ENCODE measurements at places on chromosomes 2 and 18. TPM values are rescaled to one million over a fixed set of nuclear protein-coding genes. Genes with fewer than 3 reads are reported as not detected.

PLCL1 gene
- 86.2 TPM for total RNA-seq

AQP12A gene
- not detected for total RNA-seq

CDH2 gene
- 10.9 TPM for total RNA-seq

RETSAT gene
- 34.3 TPM for total RNA-seq

ST8SIA3 gene
- total RNA-seq: under 0.01 TPM

TMEM169 gene
- total RNA-seq: 0.52 TPM

ADRA2B gene
- 2.8 TPM for total RNA-seq

ALPP gene
- total RNA-seq: not detected

LDLRAD4 gene
- 33.6 TPM for total RNA-seq

SOS1 gene
- total RNA-seq: 48.6 TPM

- DNase-seq: no peak
Measured at GRCh38 chr18:8188184-8188583, 421.1 kb upstream of the RAB12 start.

GRCh38 chr2:108285616-108286015 is 3.1 kb upstream of the SULT1C2 start:
- DNase-seq: no peak

DNA sequence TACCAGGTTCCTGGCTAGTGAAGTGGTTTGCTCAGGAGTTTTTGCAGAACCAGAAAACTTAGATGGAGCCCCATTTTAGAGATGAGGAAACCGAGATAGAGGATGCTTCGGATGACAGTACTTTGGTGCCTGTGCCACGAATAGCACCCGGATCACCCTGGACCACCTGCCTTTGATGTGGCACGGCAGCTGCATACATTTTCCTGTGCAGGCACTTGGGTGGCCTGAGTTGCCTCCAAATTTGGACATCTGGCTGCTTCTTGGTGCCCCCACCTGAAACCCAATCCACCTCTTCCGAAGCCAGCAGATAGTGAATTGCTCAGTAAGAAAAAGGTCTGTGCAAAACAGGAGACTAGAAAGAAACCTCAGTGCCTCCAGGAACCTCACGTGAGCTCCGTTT is 140.6 kb upstream of the ID2 start:
- DNase-seq: no peak

GRCh38 chr2:235049069-235049468 is 97.3 kb downstream of the SH3BP4 start:
- DNase-seq: no peak

DNA sequence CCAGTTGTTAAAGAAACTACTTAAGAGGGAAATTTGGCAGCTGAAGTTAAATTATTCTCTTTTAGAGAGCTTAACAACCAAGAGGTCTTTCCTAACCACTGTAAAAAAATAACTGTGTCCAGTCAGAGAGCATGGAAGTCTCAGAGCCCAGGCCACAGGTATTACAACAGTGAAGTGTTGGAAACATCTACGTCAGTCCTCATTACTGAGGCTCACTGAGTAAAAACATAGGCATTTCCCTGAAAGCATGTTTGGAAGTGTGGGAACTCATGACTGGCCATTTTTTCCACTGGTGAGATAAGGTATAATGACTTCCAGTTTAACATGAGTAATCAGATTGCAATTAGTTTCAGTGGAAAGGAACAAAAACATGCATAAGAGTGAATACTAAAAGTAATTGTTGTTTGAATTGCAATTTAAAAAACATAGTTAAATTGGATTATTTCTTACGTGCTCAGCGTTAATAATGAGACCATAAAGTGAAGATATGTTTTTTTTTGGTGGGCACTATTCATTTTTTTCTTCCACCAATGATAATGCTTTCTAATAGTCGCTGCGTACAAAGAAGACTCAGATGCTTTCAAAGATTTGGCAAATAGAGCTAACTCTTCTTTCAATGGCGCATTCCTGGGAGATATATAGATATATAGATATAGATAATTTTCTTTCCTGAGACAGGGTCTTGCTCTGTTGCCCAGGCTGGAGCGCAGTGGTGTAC is 60.8 kb downstream of the EFEMP1 start:
- no peak for DNase-seq

- DNase-seq: no peak
Measured at GRCh38 chr2:54295911-54296310, 39.9 kb upstream of the TSPYL6 start.

DNA sequence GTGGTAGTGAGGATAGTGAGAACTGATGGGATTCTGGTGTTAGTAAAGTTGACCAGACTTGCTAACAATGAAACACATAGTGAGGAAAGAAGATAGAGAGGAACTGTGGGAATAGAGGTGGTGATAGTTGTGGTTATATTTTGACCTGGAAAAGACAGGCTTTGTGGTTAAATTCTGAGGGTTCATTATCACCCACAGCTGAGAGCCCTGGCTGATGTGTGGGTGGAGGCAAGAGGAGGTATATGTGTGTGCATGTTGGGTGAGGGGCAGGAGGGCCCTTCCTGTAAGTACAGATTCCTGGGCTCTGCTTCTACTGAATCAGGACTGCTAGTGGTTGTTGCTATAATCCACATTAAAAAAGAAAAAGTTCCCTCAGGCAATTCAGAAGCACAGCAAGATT is 26.2 kb upstream of the TMEM163 start:
- no peak for DNase-seq

DNA sequence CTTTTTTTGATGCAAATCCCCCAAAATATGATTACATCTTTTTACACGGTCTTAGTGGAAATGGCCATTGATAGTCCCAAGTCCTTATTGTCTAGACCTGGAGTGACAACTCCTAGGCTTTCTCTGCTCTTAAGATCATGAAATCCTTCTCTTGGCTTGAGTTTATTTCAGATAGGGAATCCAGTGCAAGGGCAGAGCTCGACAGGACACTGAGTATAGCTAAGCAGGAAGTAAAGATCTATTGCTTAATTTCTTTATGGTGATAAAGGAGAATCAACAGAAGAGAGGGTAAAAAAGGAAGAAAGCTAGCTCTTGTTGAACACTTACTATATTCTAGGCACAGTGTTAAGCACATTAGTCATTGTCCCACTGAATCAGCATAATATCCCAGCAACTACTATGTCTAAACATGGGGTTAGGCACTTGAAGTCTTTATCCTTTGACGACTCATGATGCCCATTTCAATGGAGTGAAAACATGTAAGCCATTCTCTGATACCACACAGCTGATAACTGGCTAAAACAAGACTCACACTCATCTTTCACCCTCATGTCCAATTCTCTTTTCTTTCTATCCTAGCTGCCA is 74.1 kb upstream of the LRATD1 start:
- DNase-seq: peak; percentile 39

DNA sequence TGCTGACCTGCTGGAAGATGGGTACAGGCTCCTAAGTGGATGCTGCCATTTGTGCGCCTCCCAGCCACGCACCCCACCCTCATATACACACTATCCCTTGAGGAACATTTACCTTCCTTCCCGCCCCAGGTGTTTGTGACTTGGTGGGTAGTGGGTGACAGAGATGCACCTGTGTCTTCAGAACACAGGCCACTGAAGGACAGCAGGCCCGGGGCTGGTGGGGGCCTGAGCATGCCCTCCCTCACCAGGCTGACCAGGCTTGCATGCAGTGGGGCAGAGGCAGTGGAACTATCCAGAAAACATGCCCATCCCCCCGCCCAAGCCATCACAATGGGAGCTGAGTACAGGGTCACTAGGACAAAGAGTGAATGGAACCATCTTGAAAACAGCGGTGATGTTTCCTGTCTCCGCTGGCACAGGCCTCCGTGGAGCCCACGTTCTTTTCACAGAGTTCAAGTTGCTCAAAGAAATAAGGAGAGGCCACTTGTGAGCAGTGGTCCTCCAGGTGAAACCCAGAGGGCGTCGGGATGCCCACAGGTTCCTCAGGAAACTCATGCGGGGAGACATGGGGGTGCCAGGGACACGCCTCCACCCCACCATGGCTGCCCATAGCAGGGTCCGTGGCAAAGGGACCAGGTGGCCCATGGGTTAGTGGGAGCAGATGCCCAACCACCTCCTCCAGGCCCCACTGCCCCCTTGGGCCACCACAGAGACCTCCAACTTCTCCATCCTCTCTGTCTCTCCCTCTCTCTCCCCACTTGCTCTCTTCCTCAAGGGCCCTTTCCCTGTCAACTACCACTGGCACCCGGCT is 90.9 kb downstream of the MALT1 start:
- peak; percentile 78 for DNase-seq

DNA sequence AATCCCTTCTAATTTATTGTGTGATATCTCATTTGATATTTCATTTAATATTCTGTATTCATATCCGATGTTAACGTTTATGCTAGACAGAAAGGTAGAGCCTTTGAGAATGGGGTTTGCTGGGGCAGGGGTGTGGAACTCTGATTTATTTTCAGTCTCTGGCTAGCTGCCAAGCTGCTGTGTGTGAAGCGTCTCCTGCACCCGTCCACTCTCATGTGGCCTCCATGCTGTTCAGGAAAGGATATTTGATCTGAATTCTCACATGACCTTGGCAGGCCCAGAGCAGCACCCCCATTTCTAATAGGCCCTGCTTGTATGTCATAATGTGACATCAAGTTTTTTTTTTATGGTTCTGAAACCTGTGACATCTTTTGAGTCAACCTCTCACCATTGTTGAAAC is 1.6 kb downstream of the IL1R1 start:
- DNase-seq: no peak

GRCh38 chr2:33373986-33374385 is 102.5 kb upstream of the RASGRP3 start:
- DNase-seq: no peak

- DNase-seq: no peak
Measured at GRCh38 chr2:212423089-212423488, 115.5 kb downstream of the ERBB4 start.

- no peak for DNase-seq
Measured at GRCh38 chr18:48669180-48669675, 130.4 kb downstream of the CTIF start.

DNA sequence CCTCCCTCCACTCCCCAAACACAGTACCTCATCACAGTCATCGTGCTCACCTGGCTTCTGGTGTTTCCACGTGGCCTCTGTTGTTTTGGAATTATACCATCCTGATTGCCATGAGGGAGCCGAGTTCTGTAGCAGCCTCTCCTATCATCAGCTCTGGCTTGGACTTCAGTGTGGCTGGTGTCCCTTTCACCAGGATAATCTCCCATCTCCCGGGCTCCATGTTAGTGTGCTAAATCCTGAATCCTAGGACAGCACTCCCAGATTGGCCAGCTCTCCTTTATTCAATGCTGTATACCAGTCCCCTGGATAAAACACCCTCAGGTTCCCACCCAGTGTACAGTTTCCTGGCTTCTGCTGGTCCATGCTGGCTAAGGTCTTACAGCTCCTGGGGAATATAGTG is 53.3 kb downstream of the LONRF2 start:
- no peak for DNase-seq

Measured in esophagus muscularis mucosa (tissue), 4 donors.